Brain microvascular endothelial cell (primary cell): ENCODE measurements at places on chromosomes 11 and 22.

- DNase-seq, result peak; percentile 6
Observed at GRCh38 chr22:42344361-42344905, 74.0 kb upstream of the TCF20 start.

- DNase-seq, result no peak
Observed at GRCh38 chr11:128926437-128927107, 16.1 kb downstream of the TP53AIP1 start.

DNA sequence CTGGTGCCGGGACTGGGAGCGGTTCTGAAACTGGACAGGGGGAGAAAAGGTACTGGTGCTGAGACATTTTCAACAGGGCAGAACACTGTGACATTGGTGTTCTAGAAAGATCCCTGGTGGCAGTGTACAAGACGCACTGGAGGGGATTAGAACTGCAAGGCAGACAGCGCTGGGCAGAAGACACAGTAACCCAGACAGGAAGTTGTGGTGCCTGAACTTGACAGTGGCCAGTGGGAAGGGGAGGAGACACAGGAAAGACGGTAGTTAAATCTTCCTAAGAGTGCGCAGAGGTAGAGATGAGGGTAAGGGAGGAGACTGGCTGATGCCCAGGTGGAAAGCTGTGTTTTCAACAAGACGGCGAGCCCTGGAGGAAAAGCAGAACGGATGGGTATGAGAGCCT lies 24.5 kb downstream of the FAM227A start:
- DNase-seq, result no peak

DNA sequence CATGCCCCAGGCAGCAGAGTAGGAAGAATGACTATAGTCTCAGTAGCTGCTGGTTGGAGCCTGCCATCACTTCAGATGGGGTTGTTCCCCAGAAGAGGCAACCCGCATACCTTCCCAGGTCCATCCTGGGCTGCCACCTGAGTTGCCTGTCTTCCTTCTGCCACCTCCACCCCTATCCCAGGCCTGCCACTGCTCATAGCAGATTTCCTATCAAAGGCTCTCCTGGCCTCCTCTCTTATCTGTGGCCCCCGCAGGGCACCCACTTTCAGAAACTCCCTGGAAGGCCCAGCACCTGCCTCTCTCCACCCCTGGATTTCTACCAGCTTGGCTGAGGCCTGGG lies 649 bp upstream of the NR1H3 start:
- DNase-seq, result no peak

- no peak for DNase-seq
Observed at GRCh38 chr11:64764040-64764611, 4.4 kb upstream of the PYGM start.

GRCh38 chr22:42581762-42582716 lies 28.3 kb downstream of the SERHL2 start:
- peak; percentile 41 for DNase-seq

- no peak for DNase-seq
Observed at GRCh38 chr11:607971-608659, 7.6 kb downstream of the IRF7 start.

- no peak for DNase-seq
Observed at GRCh38 chr11:82675838-82676237, 57.8 kb downstream of the FAM181B start.

GRCh38 chr22:33579448-33580093 lies 340.7 kb downstream of the LARGE1 start:
- peak; percentile 58 for DNase-seq

- DNase-seq, result no peak
Observed at GRCh38 chr11:88535916-88536547, 198.5 kb upstream of the CTSC start.

DNA sequence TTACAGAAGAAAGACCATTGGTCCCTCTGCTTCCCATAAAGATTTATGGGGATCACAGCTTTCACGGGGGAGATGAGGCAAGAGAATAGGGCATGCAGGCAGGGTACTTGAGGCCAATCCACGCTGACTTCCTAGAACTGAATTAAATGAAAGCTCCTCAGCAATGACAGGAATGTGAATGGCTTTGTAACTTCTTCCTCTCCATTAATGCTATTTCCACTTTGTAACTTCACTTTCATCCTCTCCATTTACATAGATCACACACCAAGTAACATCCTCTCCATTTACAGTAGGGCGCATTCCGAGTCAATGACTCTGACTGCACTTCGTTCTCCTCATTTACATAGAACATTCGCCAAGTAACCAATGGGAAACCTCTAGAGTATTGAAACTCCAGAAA lies 89.8 kb downstream of the PIWIL4 start:
- DNase-seq, result no peak
